ENCODE measurements at places on chromosomes 3 and 15. TPM values are rescaled to one million over a fixed set of nuclear protein-coding genes. Genes with fewer than 3 reads are reported as not detected.
A peak's percentile ranks its signal among the peaks of the same experiment; 100 is the strongest.

GRCh38 chr3:51971350-51971749 is 2.5 kb downstream of the ABHD14B start:
- no peak for DNase-seq

- no peak for DNase-seq
Observed at GRCh38 chr15:59791755-59792154, 102.6 kb upstream of the BNIP2 start.

- peak; percentile 93 for DNase-seq
Observed at GRCh38 chr15:65083262-65083701, 6.7 kb downstream of the KBTBD13 start.

DNA sequence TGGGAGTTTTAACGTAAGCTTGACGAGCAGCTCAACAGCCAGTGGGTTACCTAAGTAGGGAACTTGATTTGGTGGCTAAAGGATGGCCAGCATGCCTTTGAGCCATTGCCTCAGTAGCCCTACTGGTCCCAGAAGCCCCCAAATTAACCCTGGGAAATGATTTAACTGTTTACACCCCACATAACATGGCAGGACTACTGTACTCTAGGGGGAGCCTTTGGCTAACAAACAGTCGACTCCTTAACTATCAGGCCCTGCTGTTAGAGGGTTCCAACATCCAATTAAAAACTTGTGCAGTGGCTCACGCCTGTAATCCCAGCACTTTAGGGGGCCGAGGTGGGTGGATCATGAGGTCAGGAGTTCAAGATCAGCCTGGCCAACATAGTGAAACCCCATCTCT is 9.4 kb upstream of the SMCO1 start:
- no peak for DNase-seq

GRCh38 chr15:70792171-70792573 is 28.8 kb upstream of the UACA start:
- no peak for DNase-seq

- DNase-seq, result no peak
Observed at GRCh38 chr15:81795899-81796298, 249.9 kb downstream of the MEX3B start.

- no peak for DNase-seq
Observed at GRCh38 chr3:7285505-7285904, 424.6 kb downstream of the GRM7 start.

DNA sequence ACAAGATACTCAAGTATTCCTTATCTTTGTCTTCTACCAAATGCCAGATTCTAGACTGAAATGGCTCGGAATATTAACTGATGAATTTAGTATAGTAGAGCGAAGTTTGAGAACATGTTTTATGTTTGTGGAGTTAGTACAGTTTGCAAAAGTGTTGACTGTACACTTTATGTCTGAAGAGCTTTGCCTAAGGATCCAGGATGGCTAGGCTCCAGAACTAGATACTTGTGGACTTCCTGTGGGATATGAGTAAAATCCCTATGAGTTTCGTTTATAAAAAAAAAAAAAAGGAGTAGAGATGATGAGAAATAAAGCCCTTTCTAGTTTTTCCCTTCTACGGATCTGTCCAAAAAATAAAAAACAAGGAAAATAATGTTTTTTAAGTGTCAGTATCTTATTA is 96.7 kb downstream of the TP63 start:
- no peak for DNase-seq

GRCh38 chr3:20130106-20130505 is 55.9 kb downstream of the SGO1 start:
- peak; percentile 16 for DNase-seq

DNA sequence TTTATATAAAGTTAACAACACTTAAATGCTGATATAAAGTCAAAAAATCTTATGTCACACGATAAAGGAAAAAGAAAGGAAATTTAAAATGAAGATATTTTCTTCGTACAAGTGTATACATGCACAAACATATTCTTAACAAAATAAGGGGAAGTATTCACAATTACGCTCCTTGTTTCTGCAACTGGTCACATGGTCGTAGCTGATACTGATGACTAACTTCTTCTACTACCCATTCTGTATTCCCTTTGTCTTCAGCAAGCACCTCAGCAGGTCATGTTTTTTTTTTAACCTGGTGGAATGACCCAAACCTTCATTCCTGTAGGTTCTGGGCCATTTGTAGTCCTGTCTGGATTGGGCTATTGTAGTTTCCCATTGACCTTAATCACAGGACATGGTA is 30.0 kb upstream of the CMTM8 start:
- DNase-seq, result no peak

GRCh38 chr3:44111482-44111881 is 130.2 kb upstream of the TOPAZ1 start:
- DNase-seq, result no peak

DNA sequence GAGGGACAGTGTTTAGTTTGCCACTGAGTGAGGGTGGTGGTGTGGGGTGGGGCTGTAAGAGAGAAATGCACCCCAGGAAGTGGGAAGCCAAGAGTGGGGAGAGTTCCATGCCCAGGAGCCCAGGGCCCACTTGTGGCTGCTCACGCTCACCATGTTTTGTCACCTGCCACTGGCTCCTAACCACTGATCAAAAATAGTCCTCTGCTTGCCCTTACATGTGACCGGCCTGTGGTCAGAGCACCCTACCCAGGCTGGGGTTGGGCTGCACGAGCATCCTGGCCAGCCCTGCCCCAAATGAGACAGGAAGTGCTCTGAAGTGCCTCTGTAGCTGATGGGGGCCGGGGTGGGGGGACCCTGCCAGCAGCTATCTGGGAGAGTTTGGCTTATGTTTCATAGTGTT is 216.3 kb downstream of the RPLP1 start:
- DNase-seq, result no peak

FAM107A gene
- 0.77 TPM for polyA plus RNA-seq

PODXL2 gene
- polyA plus RNA-seq, result 11.6 TPM

FBXO22 gene
- polyA plus RNA-seq, result 42.9 TPM

CLDN11 gene
- 8.3 TPM for polyA plus RNA-seq

ZNF502 gene
- polyA plus RNA-seq, result 15.0 TPM

GABRR3 gene
- 0.04 TPM for polyA plus RNA-seq

All from right lung (tissue), 10 donors.